NCI-H1105 (cell line): ENCODE measurements at places on chromosomes 1 and 21.

DNA sequence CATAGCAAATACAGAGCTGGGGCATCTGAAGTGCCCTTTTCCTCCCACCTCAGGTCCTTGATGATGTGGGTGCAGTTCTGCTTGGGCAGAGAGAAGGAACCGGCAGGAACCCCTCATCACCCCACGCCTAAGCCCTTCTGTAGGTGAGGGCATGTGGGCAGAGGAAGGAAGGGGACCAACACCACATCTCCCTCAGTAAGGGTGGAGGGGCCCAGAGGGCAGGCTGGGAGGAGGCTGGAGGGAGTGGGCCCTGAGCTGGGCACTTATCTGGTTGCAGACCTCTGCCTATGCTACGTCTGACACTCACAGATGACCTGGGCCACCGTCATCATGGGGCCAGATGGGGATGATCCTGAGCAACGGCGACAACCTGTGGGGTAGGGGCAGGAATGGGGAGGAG is 11.0 kb downstream of the ZNF687 start:
- DNase-seq, result no peak

- no peak for DNase-seq
Measured at GRCh38 chr21:34313116-34313515, 50.7 kb upstream of the KCNE2 start.

DNA sequence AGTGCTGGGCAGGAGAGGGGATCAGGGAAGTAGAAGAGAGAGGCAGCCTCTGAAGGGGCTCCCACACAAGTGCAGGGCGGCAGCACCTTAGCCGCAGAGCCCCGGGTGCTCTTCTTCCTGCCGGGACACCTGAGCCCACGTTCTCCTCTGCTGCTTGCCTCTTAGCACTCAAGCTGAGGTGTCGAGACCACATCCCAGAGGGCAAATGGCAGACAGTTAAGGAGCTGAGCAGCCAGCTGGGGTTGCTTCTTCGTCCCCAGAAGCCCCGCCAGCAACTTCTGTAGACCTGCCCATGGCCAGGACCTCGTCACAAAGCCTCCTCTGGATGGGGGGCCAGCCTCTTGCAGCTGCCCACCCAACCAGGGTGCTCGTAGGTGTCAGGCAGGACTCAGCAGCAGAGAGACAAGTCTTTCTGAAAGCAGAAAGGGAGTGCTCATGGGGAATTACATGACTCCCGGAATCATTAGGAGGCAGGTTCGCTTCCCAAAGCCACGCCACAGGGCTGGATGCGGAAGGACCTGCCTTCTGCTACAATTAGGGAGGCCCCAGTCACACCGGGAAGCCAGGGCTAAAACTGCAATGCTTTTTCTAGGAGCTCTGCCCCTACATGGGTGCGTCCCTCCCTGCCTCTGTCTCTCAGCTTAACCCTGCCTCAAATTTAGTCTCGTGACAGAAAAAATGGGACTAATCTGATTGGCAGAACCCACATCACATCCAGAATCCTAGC is 141.4 kb upstream of the RAB4A start:
- DNase-seq, result no peak

DNA sequence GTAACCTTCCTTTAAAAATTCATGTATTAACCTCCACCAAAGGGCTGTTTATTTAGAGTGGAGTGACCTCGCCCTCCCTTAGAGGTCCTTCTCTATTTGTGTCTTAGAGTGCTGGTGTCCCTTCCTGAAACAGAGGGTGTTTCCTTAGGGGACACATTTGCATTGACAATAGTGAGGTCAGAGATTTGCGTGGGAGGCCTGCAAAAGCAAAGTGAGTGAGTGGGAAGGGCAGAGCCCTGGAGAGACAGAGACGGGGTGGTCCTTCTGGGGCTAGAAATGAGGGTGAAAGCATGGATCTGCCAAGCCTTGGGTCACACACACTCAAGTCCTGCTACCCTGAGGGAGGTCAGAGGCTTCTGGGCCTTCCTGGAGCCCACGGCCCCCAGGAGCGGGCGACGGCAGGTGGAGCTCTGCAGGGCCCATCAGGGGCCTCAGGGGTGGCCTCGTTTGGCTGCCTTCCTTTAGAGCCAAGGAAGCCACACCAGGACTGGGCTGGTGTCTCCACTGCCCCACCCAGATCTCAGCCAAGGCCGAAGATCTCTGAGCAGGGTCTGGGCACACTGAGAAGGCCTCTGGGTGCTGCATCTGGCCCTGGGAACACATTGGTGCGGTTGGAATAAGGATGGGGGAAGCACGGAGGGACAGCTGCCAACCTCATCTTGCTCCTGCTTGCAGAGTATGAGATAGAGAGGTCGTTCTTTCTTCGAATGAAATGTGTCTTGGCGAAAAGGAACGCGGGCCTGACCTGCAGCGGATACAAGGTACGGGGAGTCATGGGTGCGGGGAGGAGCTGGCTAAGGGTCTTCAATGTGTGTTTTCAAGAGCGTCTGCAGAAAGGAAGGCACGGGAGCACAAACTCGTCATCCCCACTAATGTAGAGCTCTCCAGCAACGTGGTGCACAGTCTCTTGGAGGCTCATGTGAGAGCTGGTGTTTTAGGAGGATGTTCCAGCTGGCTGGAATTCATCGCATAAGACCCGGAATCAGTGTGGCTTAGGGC is 23.8 kb downstream of the SIM2 start:
- DNase-seq, result no peak

- DNase-seq, result no peak
Measured at GRCh38 chr1:31396633-31397351, 16.2 kb upstream of the SERINC2 start.
